Foreskin fibroblast (primary cell): ENCODE measurements at places on chromosomes 3 and 15.

DNA sequence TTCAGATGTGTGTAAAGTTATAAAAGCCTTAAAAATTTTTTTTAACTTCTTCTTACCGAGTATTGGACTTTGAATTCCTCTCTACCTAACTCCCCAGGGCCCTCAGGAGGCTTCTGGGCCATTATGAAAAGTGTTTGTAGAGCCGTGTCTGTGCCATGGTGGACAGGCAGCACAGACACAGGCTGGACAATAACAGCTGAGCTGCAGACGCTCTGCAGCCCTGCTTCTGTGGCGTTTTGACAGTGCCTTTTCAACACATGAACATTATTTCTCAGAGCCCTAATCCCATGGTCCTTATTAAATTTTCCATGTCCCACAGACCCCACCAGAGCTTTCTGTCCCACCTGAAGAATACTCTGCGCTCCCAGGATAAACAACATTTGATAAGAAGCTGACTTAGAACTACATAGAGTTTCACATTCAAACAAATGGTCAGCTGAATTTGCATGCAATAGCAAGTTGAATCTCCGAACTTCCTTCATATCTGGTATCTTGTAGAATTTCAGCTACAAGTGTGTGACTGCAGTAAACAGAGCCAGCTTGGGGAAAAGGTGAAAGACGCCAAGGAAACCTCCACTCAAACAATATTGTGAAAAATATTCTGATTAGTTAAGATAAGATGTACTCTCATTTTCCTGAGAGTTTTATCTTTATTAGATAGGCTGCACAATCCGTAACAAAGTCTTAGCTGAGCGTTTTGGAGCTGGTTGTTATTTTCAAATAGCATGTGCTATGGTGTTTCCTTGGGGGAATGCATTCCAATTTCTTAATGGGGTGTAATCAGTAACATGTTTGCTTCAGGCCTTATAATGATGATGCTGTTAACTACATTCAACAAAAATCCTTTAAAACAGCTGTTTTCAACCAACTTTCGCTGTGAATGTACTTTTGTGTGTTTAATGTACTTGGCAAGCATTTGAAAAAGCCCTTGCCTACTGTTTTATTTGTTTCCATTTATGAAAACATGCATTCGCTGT lies 378.2 kb downstream of the MECOM start:
- DNase-seq: no peak

- DNase-seq: no peak
Measured at GRCh38 chr15:48097264-48097663, 23.5 kb upstream of the SLC24A5 start.

GRCh38 chr3:143443851-143444331 lies 324.3 kb downstream of the CHST2 start:
- DNase-seq: peak; percentile 98

DNA sequence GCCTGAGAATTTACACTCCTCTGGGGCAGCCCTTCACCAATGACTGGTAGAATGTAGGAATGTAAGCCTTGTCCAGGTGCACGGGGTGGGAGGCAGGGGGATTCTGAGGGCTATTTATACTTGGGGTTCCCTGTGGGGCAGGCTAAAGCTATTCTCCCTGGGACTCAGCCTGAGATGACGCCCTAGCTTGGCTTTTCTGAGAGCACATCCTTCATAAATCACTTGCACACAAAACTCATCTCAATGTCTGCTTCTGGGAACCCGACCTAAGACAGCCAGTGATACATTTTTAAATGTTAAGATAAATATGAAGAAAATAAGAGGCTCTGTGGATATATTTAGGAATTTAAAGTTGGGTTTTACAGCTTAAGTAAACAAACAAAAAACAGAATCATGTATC lies 16.6 kb downstream of the TMEM158 start:
- no peak for DNase-seq

- no peak for DNase-seq
Measured at GRCh38 chr15:67524235-67524634, 3.3 kb downstream of the C15orf61 start.

DNA sequence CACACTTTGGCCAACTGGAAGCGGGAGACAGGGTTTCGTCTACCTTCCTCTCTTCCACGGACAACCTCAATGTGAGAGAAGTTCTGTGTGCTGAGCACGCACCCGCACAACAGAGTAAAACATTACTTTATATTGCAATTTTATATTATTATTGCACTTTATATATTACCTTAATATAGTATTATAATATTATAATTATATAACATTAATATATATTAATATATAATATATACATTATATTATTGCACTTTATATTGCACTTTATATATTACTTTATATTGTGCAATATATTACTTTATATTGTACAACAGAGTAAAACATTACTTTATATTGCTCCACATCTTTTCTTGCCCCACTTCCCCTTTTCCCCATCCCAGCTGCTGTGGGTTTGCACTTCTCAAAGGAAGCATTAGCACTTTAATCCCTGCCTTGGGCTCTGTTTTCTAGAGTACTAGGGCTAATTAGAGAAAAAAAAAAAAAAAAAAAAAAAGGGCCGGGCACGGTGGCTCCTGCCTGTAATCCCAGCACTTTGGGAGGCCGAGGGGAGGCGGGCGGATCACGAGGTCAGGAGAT lies 76.4 kb upstream of the SLC4A7 start:
- no peak for DNase-seq
